ENCODE measurements at places on chromosomes 16 and 17. TPM values are rescaled to one million over a fixed set of nuclear protein-coding genes. Genes with fewer than 3 reads are reported as not detected.

Gene RAB37
- 0.53 TPM for total RNA-seq

Gene GNAO1
- not detected for total RNA-seq

Gene TVP23C
- total RNA-seq = 10.7 TPM

Gene CXCL16
- 1.2 TPM for total RNA-seq

Gene SECTM1
- 6.3 TPM for total RNA-seq

Gene UNC45B
- not detected for total RNA-seq

Gene CCL14
- total RNA-seq = not detected

Gene CCL15
- not detected for total RNA-seq

Gene IRX6
- not detected for total RNA-seq

Gene CLEC18A
- total RNA-seq = under 0.01 TPM

Gene CDH8
- total RNA-seq = not detected

Gene C1QTNF1
- total RNA-seq = 28.3 TPM

Gene GLP2R
- total RNA-seq = not detected

Gene P2RX1
- total RNA-seq = not detected

Gene BPTF
- total RNA-seq = 21.6 TPM

Gene NPIPB13
- total RNA-seq = 0.18 TPM

Gene GAS2L2
- not detected for total RNA-seq

Gene GLTPD2
- not detected for total RNA-seq

Gene DNASE1
- total RNA-seq = 3.5 TPM

Gene CCDC78
- 0.29 TPM for total RNA-seq

Gene KRTAP2-3
- 0.89 TPM for total RNA-seq

Gene IRX5
- total RNA-seq = not detected
